ENCODE measurements at places on chromosomes 5 and 9.
A peak's percentile ranks its signal among the peaks of the same experiment; 100 is the strongest.

DNA sequence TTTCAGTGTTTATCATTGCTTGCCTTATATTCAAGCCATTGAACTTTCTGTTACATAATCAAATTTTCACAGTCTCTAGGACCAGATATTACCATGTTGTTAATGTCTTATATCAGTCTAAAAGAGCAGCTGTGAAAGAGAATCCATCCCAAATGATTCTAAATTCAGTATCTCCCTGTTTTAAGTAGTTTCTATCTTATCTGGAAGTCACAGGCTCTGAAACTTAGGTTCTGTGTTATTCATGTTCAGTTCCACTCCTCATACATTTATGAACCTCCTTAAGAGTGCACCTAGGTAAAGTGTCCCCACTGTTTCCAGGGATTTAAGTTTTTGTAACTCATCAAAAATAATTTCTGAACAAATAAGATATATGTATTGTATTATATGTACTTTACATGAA is 9.7 kb downstream of the LYRM7 start:
- DNase-seq: no peak

DNA sequence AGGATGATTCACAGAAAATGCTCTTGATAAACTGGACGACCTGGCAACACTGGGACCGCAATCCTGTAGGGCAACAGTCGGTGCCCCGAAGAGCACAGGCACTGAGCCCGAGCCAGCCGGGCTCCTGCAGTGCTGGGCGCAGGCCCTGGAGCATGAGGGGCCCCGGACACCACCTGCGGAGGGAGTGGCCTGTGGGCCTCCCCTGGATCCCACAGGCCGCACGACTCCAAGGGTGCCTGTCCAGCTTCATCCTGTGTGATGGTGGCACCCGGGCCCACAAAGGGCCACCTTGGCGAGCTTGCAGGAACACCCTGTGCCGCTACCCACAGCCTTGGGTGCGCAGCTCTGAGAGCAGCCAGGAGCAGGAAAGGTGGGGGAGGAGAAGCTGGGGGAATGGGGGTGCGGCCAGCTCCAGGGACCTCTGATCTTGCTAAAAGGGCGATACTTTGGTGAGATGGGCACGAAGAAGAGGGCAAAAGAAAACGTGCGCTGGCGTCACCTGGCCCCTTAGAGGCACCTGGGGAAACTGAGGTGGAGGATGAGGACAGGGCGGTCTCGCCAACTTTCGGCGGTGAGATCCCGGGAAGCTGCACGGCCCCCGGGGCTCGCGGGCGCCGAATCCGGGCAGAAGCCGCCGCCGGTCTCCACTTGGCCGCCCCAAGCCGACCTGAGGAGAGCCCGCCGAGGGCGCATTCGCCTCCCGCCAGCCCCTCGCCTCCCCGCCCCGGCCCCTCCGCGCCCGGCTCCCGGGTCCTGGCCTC is 722 bp downstream of the TBC1D9B start:
- DNase-seq: no peak

DNA sequence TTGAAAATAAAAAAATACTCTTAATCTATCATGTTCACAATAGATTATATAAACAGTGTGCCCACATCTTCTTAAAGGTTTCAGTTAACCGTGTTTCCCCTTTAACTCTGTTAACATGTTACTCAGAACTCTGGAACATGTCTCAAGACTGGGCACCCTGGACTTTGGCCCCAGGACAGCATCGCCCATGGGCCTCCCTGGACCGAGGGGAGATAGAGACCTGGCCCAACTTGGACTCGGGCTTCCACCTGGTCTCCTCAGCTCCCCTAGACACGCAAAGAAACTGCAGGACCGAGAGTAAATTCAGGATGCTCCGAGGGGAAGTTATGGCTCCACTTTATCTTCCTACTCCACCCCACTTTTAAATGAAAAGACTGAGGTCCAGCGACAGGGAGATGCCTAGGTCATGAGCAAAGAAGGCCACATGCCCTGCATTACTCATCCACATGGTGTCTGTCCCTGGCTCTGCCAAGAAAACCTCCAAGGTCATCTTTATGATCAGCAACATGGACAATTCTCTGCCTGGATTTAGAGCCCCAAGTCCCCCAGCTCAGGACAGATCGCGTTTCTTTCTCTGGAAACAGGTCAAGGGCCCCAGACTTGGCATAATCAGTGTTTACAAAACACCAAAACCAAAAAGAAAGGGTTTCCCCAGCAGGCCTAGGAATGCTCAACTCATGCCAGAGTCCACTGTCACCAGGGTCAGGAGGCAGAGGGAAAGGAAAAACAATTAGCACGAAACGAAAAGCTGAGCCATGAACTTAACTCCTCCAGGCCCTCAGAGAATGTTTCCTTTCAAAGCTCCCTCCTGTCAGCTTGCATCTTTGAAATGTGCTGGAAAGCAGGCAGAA is 17.4 kb downstream of the GPX3 start:
- no peak for DNase-seq

DNA sequence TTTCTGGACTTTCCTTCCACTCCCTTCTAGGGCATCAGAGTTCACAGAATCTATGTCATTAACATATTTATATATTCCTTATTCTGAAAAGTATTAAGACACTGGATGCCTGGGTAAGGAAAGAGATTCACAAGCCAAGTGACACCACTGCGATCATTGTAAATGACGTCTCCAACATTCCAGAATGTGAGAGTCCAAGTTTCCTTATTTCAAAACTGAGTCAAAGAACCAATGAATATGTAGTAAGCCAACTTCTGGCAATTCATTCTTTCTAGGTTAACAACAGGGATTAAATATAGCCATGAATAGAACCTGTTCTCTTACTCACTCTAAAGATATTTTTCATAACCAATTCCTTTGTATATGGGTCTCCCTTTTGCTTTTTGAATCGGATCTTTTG is 18.1 kb downstream of the RAI14 start:
- no peak for DNase-seq

GRCh38 chr9:115442054-115442453 is 324.1 kb upstream of the TNC start:
- DNase-seq: no peak

DNA sequence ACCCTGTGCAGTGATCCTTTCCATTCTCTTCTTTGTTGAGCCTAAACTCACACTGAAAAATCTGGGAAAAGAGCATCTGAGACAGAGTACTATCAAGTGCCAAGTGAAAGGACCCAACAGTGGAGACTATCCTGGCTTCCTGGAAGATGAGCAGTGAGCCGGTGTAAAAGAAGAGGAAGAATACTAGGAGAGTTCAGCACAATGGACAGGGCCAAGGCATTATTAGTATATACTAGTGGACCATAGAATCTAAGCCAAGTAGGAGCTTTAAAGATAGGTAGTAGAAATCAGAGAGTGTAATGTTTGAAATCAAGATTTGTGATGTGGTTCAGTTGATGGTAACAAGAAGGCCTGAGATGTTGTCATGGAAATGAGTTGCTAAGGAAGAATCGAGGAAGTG is 140.8 kb downstream of the CAMK4 start:
- no peak for DNase-seq

DNA sequence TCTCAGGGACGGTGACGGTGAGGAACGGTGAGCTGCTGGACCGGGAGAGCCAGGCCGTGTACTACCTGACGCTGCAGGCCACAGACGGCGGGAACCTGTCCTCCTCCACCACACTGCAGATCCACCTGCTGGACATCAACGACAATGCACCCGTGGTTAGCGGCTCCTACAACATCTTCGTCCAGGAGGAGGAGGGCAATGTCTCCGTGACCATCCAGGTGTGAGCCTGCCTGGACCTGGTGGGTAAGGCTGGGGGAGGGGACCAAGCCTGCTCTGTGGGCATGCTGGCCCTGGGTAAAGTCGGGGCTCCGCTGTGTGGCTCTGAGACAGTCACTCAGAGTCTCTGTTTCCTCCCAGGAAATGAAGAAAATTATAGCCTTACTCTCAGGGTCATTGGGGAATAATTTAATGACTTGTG is 29.3 kb downstream of the CDHR2 start:
- DNase-seq: no peak

DNA sequence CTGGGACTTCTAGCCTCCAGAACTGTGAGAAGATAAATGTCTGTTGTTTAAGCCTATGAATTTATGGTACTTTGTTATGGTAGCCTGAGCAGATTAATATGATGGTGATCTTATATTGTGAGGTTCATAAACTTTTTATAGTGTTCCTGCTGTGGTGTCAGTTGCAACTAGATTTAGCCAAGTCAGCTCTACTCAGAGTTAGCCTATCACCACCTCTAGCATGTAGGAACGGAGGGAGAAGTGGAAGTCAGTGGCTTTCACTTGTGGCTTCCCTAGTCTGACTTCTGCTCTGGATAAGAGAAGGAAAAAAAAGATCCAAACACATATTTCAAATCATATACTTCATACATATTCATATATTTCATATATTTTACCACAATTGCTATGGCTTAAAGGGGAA is 6.6 kb downstream of the POC5 start:
- no peak for DNase-seq

DNA sequence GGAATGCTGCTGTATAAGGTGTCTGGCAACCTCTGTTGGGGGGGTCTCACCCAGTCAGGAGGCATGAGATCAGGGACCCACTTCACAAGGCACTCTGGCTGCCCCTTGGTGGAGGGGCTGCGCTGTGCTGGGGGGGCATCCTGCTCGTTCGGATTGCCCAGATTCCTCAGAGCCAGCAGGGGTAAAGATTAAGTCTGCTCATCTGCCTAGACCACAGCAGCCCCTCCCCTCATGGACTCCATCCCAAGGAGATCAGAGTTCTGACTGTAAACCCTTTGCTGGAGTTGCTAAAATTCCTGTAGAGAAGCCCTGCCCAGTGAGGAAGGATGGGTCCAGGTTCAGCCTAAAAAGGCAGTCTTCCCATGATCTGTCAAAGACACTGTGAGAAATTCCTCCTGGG is 262.0 kb upstream of the C9orf72 start:
- DNase-seq: no peak

- peak; percentile 53 for DNase-seq
These were observed 1.8 kb upstream of the FAM78A start for GRCh38 chr9:131277910-131278701.

DNA sequence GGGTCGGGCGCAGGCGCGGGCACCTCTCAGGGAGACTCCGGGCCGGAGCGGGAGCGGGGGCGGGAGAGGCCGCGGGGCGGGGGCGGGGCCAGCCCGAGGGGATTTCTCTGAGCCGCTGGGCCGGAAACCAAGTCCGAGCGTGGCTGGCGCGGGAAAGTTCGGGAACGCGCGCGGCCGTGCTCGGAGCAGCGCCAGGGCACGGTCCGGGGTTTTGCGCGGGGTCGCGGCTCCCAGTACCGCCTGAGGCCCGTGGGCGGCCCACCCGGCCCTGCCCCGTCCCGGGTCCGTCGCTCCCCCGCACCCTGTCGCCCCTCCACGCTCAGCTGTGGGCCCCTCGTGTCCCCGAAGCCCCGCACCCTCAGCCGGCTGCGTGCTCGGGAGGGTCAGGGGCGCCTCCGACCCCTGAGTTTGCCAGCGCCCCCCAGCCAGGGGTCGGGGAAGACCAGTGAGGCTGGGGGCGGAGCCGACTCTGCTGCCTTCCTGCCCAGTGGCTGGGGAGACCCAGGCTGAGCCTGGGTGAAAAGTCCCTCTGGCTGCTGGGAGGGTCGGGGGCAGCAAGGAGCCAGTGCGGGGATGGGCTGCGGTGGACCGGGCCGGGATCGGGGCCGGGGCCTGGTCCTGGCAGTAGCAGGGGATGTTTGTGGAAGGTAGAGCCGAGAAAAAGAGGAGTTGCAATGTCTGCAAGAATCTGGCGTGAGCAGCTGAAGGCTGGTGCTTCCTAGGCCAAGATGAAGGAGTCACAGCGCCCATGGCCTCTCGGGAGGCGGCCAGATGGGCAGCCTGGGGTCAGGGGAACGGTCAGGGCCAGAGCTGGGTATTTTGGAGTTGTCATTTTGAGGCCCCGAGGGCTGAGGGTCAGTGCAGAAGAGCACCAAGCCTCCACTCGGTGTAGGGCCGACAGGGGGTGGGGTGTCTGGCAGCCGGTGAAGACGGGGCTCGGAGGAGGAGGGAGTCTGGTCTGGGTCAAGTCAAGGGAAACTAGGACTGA is 588 bp downstream of the TRAF2 start:
- no peak for DNase-seq

GRCh38 chr5:37184748-37185364 is 64.3 kb downstream of the CPLANE1 start:
- no peak for DNase-seq

DNA sequence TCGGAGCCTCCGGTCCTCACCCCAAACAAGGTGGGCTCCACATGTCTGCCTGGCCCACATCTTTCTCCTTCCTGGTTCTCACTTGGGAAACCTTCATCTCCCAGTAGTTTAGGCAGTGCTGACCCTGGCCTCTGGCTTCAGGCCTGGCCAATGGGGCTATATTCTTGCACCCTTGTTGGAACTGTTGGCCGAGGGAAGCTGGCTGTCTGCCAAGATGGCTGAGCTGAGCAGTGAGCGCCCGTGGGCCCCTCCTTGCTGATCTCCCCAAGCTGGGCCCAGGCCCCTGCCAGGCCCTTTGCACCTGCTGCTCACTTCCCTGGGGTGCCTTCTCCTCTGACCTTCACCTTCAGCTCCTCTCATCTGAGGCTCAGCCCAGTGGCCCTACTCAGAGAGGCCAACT is 31.3 kb downstream of the TSPAN17 start:
- DNase-seq: no peak

DNA sequence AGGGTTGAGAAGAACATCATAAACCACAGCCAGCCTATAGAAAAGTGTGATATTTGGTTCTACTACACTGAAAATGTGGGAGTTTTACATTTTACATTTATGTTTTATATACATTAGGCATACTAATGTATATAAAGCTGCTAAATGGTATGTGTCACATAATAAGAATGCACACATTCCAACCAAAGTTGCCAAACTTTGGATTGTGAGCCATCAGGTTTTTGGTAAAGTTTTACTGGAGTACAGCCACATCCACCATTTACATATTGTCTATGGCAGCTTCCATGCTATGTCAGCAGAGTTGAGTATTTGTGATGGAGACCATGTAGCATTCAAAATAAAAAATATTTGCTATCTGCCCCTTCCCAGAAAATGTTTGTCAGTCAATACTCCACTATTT is 23.1 kb upstream of the TARS1 start:
- no peak for DNase-seq

- DNase-seq: no peak
These were observed 276.0 kb upstream of the TMEM161B start for GRCh38 chr5:88544671-88545070.

- DNase-seq: no peak
These were observed 19.0 kb upstream of the FAM169A start for GRCh38 chr5:74885170-74885569.

- no peak for DNase-seq
These were observed 489.8 kb downstream of the SEMA5A start for GRCh38 chr5:9056046-9056445.

GRCh38 chr5:32362527-32362926 is 49.8 kb upstream of the MTMR12 start:
- no peak for DNase-seq

GRCh38 chr9:27198190-27198589 is 89.2 kb downstream of the TEK start:
- no peak for DNase-seq

Measured in stimulated activated CD8-positive, alpha-beta memory T cell treated with anti-CD3 and anti-CD28 coated beads, Interleukin-12 subunit alpha, Interleukin-12 subunit beta, amount 100 ng/mL, for 4 hours (primary cell).